Stimulated activated CD4-positive, alpha-beta T cell treated with anti-CD3 and anti-CD28 coated beads, Interleukin-15, amount 100 ng/mL, for 1 hour (primary cell): ENCODE measurements at places on chromosomes 16 and 17.

- no peak for DNase-seq
These were observed 7.6 kb downstream of the ADCY7 start for GRCh38 chr16:50273888-50274325.

DNA sequence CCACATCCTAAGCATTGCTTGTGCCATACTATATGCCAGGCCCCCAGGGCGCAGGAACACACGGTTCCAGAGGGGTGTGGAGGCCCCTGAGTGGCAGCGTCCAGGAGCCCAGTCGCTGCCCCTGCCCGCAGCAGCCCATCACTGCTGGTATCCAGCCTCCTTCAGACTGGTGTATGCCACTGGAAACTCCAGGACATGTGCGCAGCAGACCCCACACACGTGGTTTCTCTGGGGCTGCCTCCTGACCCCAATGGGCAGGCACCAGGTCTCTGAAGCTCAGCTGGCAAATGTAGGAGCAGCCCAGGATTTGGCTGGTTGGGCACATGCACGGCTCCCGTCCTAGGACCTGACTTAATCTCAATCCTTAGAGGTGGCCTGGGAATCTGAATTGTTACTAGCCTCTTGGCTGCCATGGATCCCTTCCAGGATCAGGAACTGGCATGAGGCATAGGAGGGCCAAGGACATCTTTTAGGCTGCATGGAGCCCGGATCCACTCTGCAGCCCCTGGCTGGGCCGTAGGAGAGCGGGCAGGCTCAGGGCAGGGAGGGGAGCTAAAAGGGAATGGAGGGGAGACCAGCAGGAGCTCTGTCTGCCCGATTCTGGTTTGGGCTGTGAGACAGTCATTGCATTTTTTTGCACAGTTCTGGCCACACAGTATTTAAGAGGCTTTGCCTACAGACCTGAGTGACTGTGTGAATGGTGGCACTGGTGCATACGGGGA, 62.3 kb downstream of the RAI1 start:
- DNase-seq: no peak

DNA sequence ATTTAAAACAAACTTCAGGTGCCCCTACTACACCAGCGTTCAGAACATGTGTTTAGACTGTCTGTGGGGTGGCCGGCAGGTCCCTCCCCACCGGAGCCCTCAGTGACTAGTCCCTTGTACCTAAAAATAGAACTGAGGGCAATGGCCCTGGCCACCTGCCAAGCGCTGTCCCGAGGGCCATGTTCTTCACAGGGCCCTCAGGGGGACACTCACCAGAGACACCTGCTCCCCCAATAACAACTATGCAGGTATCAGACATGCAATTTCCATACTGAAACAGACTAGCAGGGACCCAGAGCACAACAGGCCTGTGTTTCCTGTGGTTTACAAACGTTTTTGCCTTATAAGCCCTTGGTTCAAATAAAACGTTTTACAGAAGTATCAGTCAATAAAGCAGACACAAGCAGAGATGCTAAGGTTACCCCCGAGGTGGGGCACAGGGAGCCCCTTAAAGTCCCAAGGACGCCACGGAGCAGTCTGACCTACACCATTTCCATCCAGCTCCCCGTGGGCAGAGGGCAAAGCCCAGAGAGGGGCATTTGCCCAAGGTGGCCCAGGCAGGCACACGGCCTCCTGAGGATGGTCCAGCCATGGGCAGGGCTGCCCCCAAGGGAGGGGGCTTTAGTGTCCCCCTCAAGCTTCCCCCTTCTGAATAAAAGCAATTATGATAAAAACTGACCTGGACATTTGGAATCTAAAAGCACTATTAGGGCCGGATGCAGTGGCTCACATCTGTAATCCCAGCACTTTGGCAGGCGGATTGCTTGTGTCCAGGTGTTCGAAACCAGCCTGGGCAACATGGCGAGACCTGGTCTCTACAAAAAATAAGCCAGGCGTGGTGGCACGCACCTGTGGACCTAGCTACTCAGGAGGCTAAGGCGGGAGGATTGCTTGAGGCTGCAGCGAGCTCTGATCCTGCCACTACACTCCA, 896 bp upstream of the MYLK3 start:
- no peak for DNase-seq

DNA sequence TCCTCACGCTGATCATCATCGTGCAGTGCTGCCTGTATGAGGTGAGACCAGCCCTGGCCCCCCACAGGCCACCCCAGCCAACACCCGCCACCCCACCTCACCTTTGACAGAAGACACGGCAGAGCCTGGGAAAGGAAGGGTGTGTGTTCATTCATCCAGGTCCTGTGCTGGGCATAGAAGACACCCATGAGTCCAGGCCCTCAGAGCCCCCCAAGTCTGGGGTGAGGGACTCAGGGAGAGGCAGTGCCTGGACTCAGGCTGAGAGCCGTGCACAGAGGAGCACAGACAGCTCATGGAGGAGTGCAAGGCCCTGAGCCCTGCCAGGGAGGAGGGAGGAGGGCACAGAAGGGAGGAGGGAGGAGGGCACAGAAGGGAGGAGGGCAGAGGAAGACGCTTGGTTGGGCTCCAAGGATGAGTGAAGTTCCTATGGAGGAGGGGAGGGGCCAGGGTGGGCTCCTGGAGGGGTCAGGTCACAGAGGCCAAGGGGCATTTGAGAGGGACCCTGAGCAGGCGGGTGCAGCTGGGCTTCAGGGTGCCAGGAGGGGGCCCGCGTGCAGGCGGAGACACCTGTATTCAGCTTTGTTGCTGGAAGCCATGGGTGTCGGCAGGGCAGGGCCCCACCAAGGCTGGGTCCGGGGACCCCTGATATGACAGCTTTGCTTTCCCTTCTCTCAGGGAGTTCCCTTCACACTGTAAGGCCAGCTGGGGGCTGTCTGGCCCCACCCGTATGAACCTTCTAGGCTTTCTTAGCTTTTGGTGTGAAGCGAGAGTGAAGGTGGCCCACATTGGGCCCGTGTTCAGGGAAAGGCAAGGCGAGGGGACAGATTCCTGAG, 11.4 kb downstream of the TAX1BP3 start:
- no peak for DNase-seq

- DNase-seq: no peak
These were observed 18.4 kb upstream of the PDK2 start for GRCh38 chr17:50076591-50077235.

- DNase-seq: no peak
These were observed 436.2 kb downstream of the SLC39A11 start for GRCh38 chr17:72656130-72656763.

DNA sequence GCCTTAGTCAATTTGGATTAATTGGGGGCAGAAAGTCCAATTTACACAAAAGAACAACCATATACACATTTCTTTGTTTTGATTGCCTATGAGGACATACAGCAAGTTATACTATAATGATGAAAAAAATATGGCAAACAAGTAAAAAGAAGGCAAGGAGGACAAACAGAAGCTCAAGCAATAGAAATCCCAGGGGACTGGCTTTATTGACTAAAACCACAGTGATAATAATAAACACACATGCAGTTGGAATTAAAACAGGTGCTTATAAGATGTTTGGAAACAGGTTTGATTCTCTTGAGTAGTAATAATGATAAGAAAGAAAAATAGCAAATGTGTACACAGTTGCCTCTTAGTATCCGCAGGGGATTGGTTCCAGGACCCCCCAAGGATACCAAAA, 176.4 kb downstream of the SHISA9 start:
- no peak for DNase-seq

GRCh38 chr17:76189741-76190140, 48.7 kb upstream of the FOXJ1 start:
- DNase-seq: no peak

DNA sequence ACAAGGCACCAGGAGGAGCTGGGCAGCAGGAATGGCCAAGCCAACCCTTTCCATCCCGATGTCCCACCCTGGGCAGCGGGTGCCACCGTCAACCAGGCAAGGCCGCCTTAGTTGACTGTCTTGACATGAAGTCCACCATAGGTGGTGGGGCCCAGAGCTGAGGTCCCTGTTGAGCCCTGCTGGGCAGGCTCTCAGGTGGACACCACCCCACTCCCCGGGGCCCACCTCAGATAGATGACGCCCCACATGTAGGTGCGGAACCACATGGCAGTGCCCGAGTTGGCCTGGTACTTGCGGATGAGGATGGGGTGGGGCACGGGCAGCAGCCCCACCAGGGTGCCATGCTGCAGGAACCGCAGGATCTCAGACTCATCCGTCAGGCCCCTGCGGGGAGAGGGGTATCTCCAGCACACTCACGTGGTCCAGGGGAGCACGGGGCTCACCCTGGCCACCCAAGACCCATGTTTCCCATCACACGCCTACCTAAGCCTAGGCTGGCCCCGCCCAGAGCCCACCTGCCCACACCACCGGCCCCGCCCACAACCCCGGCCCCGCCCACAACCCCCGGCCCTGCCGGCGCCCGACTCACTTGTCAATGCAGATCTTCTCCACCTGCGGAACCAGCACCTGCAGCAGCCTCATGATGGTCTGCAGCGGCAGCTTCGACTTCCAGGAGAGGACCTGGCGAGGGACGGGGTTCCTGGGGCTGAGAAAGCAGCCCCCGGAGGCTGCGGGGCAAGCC, 16.2 kb downstream of the OTOP3 start:
- no peak for DNase-seq

GRCh38 chr17:7384489-7385081, 3.7 kb downstream of the TNK1 start:
- DNase-seq: no peak

GRCh38 chr17:3738562-3739295, 15.0 kb downstream of the HASPIN start:
- peak; percentile 38 for DNase-seq

- DNase-seq: no peak
These were observed 11.9 kb upstream of the GSDMA start for GRCh38 chr17:39950871-39951348.

GRCh38 chr17:48441231-48441711, 11.3 kb upstream of the SKAP1 start:
- peak; percentile 13 for DNase-seq

- DNase-seq: no peak
These were observed 3.4 kb downstream of the MTSS2 start for GRCh38 chr16:70682239-70683145.

GRCh38 chr16:59216291-59216690, 482.2 kb upstream of the GOT2 start:
- no peak for DNase-seq

DNA sequence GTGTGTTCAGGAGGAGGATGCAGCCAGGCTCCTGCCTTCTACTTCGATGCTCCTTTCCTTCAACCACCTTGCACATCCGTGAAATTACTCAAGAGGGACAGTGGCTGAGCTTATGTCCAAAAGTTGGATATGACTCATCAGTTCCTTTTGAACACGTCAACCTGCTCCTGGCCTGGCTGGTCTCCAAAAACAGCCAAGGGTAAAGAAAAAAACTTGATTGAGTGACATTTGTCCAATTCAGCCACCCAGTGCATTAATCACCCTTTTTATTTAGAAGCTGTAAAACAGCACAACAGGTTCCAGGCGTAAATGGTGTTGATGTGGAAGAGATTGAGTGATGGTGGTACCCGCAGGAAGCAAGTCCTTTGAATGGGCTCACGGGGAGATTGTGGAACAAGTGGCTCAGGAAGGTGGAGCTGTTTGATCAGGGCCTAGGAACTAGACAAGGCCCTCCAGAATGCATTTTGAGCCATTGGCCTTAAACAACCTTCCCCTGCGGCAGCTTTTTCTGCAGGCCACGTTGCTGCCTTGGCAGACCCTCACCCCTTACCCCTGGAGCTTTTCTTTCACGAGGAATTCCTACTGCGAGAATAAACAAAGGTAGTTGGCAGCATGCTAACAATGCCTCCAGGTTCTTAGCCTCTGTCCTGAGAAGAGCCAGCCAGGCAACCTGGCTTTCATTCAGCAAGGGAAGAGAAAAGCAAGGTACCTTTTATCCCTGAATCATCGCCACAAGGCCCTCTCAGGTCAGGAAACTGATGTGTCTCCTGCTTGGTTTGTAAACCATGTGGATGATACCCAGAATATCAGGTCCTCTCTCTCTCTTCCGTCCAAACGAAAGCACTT, 173.3 kb upstream of the CACNG5 start:
- DNase-seq: no peak

DNA sequence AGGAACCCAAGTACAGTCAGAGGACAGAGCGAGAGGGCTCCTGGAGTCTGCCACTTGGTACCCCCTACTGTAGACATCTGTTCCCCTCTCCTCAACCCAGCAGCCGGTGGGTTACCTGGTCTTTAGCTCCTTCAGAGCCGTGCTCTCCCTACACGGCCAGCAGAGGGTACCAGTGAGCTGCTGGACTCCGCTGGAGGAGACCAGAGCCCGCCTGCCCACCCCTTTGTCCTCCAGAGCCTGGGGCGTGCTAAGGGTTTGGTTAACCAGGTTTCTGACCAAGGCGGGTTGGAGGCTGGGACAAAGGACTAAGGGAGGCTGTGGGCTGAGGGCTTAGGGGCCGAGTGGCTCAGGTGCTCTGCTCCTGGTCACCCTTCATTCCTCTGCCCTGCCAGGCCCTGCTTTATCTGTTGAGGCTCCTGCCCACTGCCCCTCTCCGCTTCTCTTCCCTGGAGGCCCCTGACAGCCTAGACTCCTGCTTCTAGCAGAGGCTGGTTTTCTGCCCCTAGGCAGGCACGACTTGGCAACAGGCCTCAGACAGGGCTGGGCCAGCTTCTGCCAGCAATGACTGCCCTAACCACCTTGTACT, 2.7 kb upstream of the HSD11B2 start:
- DNase-seq: no peak

- peak; percentile 12 for DNase-seq
These were observed 14.4 kb downstream of the GUCY2D start for GRCh38 chr17:8016632-8017424.

DNA sequence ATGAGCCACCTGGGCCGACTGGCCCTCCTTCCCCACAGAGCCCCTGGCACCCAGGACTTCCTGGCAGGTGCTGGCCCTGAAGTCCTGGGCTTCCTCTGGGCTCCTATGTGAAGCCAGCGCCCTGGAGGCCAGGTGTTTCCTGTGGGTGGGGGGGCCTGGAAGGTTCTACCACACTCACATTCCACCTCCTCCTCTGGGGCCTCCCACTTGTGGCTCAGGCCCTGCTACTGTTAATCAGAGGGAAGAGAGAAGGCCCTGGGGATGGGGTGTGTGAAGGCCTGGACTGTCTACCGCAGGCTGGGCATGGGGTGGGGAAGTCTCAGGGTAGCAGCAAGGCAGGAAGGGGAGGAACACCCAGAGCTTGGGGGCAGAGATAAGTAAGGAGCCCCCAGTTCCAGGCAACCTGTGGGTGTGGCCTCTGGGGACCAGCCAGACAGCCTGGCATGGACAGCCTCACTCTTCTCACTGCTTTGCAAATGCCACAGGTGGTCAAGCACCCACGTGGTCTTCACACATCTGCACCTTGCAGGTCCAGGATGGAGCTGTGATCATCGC, 111.9 kb upstream of the TNRC6C start:
- no peak for DNase-seq

GRCh38 chr17:46875849-46876352, 24.5 kb downstream of the WNT9B start:
- no peak for DNase-seq

GRCh38 chr17:50203604-50204345, 2.3 kb upstream of the COL1A1 start:
- no peak for DNase-seq

DNA sequence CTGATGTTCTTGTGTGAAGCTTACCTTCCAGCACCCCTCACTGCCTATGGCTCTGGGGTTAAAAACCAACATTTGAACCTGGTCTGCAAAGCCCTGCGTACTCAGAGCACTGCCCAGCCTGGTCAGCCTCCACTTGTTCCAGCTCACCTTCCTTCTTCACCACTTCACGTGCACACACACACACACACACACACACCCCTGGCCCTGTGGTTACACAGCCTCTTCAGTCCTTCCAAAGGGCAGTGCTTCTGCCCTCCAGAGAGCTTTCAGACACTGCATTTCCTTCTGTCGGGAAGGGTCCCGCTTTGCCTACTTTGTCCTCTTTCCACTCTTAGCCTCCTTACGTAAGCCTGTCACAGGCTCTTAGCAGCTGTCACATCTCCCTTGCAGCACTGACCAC, 9.6 kb upstream of the TMEM220 start:
- no peak for DNase-seq
